ENCODE measurements at places on chromosomes 1 and 21.

DNA sequence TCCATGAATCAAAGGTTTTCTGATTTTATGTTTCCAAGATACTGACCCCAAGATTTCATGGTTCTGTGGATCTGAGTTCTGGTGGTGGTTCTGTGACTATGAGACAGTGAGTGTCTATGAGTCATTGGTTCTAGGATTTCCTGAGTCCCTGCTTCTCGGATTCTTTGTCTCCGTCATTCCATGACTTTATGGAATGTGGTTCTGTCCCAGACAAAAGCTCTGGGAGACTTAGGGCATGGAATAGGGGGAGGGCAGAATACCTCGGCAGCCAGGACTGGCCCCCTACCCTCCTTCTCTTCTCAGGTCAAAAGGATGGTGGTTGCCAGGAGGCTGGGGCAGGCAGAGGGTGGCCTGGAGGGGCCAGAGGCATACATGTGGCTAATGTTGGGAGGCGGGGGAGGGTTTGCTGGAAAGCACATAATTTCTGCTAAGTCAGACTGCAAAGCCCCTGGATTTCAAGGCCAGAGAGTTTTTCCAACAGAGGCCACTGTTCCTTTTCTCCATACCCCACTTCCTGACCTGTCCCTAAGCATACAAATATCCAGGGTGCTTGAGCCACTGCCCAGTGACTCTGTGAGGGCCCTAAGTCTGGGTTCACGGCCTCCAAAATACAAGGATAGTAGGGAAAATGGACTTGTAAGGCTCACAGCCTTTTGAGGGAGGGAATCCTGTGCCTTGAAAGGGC lies 17.2 kb downstream of the CDCP2 start:
- DNase-seq: no peak

GRCh38 chr1:218305472-218306064 lies 20.5 kb downstream of the RRP15 start:
- no peak for DNase-seq

- no peak for DNase-seq
These were observed 22.3 kb downstream of the DHRS3 start for GRCh38 chr1:12595757-12596006.

- DNase-seq: no peak
These were observed 38.8 kb upstream of the ANGPTL7 start for GRCh38 chr1:11150326-11150725.

- no peak for DNase-seq
These were observed 100.7 kb upstream of the SLC25A33 start for GRCh38 chr1:9438431-9439073.

DNA sequence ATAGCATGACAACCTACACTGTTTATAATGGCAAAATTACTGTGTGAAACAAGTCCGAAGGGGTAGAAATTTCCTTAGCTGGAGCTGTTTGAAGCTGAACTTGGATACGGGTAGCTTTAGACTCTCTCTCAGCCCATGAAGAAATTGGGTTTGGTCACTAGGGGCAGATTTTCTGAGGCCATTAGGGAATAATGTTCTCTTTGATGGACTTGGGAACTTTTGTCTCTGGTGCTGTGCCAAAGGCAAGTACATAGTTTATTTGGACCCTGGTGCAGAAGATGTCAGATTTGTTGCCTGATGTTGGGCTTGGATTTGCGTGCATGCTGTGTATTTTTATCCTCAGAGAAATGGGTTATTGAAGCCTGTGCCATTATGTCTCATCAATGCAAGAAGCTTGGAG lies 109.6 kb downstream of the VPS13D start:
- no peak for DNase-seq

DNA sequence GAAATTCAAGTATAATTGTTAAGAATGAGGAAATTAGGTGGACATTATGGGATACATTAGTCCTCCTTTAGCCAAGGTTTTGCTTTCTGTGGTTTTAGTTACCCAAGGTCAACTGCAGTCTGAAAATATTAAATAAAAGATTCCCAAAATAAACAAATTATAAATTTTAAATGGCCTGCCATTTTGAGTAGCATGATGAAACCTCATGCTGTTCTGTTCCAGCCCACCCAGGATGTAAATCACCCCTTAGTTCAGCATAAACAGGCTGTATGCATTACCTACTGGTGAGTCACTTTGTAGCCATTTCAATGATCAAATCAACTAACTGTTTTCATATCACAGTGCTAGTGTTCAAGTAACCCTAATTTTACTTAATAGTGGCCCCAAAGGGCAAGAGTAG lies 132.5 kb upstream of the LYPLAL1 start:
- DNase-seq: no peak

DNA sequence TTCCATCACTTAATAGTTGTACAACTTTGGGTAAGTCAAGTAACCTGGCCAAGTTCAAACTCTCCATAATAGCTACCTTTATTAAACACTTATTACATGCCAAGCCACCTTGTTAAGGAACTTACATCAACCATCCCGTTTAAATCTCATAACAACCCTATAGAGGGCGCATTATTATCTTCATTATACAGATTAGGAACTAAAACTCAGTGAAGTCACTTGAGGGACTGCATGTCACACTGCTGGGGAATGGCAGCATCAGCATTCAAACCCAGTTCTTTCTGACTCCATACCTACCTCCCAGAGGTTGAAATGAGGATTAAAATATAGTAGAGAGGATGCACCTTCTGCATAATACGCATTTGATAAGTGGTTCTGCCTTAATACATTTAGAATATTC lies 47.1 kb upstream of the PLA2G2C start:
- no peak for DNase-seq

- no peak for DNase-seq
These were observed 13.7 kb upstream of the TENT5C start for GRCh38 chr1:117592155-117592554.

GRCh38 chr1:92994105-92994712 lies 32.9 kb upstream of the DIPK1A start:
- no peak for DNase-seq

GRCh38 chr1:26854906-26855305 lies 8.0 kb upstream of the SFN start:
- no peak for DNase-seq

DNA sequence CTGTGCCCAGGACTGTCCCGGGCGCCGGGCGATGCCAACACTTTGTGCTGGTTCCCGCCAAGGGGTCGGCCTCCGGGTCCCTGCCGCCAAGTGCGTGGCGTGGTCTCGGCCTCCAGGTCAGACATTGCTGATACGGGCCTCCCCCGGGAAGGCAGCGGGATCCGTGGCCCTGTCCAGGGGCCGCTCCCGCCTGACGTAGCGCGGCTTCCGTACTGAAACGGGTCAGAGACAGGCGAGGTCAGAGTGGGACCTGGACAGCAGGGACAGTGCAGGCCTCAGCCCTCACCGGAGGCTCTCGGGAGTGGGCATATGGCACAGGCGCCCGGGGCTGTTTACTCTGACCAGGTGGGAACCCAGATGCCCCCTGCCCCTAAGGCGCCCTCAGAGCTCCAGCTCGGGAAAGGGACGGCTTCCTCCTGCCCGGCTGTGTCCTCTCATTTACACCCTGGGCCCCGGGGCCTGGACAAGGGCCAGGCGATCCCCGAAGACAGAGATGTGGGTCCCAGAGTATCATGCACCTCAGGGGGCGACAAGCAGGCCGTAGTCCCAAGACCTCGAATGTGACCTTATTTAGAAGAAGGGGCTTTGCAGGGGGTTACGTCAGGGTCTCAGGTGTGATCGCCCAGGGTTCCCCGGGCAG lies 8.8 kb upstream of the RNF223 start:
- DNase-seq: no peak

DNA sequence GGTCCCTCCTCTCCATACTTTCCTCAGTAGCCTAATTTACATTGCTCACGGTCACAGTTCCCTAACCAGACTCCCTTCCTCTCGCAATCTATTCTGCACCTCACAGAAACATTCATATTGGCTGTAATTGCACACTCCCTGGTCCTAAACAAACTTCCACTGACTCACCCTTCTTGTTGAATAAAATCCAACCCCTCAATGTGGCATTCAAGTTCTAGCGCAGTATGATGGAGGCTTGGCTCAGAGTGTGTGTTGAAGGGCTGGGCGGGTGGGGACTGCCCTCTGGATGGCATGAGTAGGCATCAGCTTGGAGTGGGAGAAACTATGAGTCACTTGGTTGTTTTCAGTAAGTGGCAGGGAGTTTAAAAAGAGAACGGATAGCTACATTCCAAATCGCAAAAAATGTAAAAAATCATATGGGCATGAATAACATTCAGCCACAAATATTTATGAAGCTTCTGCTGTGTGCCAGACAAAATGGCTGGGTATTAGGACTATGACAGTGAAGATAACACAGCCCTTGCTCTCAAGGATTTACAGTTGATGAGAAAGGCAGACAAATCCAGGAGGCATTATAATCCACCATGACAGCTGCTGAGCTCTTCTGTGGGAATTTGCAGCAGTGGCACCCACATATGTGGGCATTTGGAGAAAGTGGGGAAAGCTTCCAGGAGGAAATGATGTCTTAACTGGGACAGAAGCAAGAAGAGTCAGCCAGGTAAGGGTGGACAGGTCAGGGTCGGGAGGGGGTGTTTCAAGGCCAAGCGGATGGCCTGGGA lies 42.2 kb upstream of the LYST start:
- no peak for DNase-seq

DNA sequence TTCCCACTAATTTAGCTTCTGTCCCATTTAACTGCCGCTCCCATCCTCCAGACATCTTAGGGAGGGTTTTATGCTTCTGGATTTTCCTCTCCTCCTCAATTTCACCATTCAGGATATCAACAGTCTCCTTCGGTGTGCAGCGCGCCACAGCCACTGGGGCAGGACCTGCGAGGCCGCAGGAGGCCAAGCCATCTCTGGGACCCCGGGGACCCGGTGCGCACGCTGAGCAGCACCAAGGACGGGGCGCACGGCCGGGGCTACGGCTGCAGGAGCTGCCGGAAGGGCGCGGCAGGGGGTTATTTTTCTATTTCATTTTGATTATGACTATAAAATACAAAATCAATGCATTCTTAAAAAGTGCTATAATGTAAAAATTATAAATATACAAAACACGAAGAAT lies 1238.4 kb upstream of the NCAM2 start:
- DNase-seq: no peak

- no peak for DNase-seq
These were observed 208.9 kb downstream of the PBX1 start for GRCh38 chr1:164767752-164768402.

DNA sequence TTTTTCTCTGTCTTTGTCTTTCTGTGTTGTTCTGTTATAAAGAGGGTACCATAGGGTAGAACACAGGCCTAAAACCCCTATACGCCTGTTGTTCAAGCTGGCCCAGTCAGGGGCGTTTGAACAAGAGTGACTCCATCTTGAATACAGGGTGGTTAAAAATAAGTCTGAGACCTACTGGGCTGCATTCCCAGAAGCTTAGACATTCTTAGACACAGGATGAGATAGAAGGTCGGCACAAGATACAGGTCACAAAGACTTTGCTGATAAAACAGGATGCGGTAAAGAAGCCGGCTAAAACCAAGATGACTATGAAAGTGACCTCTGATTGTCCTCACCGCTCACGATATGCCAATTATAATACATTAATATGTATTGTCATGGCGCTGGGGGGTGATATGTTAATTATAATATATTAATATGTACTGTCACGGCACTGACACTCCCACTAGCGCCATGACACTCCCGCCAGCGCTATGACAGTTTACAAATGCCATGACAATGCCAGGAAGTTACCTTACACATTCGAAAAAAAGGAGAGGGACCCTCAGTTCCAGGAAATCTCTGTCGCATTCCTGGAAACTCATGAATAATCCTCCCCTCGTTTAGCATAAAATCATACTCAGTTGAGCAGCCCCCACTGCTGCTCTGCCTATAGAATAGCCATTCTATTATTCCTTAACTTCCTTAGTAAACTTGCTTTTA lies 58.5 kb upstream of the KLHDC7A start:
- no peak for DNase-seq

GRCh38 chr1:94093396-94093795 lies 27.6 kb downstream of the ABCA4 start:
- no peak for DNase-seq

- DNase-seq: no peak
These were observed 21.3 kb downstream of the BACE2 start for GRCh38 chr21:41189150-41189745.

DNA sequence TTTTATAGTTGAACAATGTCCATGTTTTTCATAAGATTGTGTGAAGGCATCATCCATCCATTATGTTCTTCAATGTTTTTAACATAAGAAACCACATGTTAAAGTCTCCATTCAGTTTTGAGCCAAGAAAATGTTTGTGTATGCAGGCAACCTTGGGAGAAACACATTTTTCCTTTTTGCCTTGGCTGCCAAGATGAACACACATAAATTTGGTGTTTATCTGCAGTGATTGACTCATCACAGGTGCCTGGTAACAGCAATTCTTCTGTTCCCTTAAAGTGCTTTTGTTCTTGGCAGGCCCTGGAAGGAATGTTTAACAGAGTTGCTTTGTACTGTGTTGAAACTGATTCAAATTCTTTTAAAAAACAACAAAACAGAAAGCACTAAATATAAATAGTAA lies 709.9 kb upstream of the ADGRL4 start:
- DNase-seq: no peak

- DNase-seq: no peak
These were observed 2.4 kb upstream of the PPP1R15B start for GRCh38 chr1:204414016-204414415.

GRCh38 chr1:202046227-202046626 lies 35.8 kb downstream of the ELF3 start:
- no peak for DNase-seq

DNA sequence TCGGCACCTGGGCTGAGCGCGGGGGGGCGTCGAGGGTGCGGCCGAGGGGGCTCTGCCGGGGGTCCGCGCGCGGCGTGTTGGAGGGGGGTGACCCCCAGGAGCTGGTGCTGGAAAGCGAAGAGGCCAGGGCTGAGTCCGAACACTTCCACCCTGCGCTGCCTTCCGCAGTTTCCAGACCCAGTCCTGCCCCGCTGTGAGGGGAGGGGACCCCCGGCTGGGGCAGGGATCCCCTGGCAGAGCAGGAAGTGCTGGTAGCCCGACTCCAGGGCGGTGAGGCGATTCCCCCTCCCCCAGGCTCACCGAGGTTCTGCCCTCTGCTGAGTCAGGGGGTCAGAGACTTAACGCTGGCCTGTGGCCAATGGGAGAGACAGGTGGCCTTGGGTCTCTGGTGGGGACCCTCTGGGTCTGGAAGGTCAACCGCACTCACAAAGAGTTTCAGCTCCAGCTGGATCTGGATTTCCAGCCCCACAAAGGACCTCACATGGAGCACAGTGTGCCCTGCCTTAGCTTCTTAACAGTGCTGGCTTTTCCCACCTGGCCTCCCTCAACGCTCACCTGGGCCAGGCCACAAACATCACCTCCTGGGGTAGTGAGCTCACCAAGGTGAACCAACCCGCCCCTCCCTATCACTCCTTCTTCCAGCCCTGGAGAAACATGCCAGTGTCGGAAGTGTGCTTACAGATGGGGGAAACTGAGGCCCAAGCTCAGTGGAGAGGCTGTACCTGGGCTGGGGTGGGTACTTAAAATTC lies 39.8 kb upstream of the SYNC start:
- DNase-seq: no peak

Data from GM12891 (cell line).